ENCODE measurements at places on chromosomes 4 and X. TPM values are rescaled to one million over a fixed set of nuclear protein-coding genes. Genes with fewer than 3 reads are reported as not detected.

- ATAC-seq: no peak
These were observed 136.6 kb downstream of the FBXW7 start for GRCh38 chr4:152399246-152399645.

The CFAP99 gene
- 0.11 TPM for total RNA-seq

The SASH3 gene
- 103 TPM for total RNA-seq

The RNF4 gene
- 90.8 TPM for total RNA-seq

DNA sequence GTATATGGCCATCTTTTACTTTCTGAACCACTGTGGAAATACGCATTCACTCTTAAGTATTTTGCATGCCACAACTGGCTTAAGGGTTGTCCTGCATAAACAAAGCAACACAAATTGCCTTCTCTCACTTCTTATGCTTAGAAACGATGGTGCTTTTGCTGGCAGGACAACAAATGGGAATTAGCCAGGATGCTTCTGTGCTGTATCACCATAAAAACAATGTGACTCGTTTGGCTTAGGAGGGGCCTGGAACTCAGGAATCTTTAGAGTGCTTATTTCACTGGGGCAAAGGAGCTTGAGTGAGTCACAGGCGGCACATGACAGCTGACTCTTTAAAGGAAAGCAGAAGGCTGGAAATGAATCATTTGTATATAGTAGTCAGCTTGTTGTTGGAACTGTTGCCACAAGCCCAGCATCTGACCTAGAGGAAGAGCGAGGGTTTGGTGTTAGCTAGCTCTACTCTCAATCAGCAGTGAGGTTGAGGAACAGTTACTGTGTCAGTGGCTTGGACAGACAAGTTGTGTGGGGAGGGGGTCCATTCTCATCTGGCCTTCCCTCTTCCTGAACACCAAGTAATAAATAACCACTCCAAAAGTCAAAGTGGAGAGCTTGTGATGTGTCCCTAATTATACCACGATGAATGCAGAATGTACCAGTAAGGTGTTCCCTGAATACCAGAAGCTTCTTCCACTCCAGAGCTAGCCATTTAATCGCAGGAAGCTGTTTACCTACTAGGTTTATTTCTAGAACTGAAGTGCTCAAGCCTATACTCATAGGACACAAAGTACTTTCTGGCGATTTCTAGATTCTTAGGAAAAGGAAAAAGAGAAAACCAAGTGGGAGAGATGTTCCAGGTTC, 293.1 kb downstream of the CAMK2D start:
- peak; percentile 99 for ATAC-seq

- peak; percentile 81 for ATAC-seq
These were observed at the start of gene ARHGAP10 for GRCh38 chr4:147731580-147732517. Gene ARHGAP10 (plus strand): TSS chr4:147732088. CDS start chr4:147732302, 214 bp downstream.

DNA sequence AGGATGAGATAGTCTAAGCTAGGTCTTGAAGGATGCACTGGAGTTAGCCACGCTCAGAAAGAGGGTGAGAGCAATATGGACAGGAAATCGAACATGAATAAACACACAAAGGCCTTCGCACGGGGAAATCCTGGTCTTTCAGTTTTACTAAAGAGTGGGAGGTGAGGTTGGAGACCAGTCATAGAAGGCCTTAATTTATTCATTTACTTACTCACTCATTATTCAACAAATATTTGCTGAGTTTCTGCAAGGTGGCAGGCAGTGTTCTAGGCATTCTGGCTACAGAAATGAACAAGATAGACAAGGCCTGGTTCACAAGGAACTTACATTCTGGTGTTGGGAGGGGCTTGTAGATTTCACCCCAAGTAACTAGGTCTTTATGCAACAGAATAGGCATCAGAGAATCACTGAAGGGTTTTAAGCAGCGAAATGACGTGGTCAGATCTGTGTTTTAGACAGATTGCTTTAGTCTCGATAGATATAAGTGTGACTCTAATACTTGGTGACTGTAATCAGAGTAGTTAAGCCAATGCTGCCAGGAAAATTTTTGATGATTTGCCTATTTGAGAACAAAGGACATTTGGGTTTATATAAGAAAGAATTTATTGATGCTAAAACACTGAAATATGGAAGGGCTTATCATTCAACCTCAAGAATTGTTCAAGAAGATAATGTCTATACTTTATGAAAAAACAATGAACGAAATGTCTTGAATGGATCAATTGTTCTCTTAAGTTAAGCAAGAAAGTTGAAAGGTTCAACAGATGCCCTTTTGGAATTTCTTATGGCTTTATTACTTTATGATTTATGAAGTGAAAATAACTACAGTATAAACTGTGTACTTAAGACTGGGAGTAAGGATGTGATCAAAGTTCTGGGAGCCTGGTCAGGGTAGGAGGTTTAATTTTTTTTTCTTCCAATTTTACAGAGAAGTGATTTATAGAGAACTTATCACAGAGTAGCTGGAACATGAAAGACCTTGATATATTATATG, 184.4 kb upstream of the CASK start:
- ATAC-seq: peak; percentile 97

- no peak for ATAC-seq
These were observed 66.7 kb downstream of the RBMX2 start for GRCh38 chrX:130468395-130468923.

- no peak for ATAC-seq
These were observed 567.3 kb downstream of the PDHA2 start for GRCh38 chr4:96407225-96407624.

The FAM50A gene
- total RNA-seq: 71.4 TPM

Data from activated T-helper 17 cell treated with anti-CD3 and anti-CD28 coated beads, Interleukin-2, amount 50 U/mL, for 72 hours (primary cell).